ENCODE measurements at places on chromosomes 12 and 14.
A peak's percentile ranks its signal among the peaks of the same experiment; 100 is the strongest.

DNA sequence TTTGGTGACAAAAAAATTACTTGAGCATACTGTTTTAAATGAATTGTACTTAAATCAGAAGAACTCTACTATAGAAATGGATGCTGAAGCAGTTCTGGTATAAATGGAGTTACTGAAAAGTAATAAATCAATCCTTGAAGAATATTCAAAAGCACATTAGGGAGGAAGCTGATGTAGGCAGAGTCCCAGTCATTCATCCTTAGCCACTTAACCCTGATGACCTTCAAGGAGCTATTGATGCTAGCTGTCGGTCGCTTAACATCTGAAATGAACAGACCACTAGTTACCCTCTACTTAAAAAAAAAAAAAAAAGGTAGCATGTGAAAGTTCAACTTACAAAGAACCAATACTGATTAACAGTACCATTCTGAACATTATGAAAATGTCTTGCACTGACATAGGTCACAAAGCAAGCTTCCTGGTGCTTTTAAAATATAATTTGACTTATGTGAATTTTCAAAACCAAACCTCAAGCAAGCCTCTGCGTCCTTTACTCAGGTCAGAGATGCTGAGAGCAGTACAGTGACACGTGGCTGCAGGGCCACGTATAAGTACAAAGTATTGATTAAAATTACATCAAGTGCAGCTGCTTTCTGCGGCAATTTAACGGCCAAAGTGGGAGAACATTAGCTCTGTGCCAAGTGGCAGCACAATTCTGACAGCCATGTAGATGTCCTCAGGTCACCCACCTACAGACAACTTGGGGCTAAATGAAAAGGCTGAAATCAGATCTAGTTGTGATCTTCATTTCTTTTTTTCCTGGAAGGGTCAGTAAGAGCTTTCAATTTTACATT is 18.1 kb downstream of the PPM1H start:
- no peak for DNase-seq

- no peak for DNase-seq
These were observed 214.2 kb downstream of the ADAMTS20 start for GRCh38 chr12:43337571-43338444.

DNA sequence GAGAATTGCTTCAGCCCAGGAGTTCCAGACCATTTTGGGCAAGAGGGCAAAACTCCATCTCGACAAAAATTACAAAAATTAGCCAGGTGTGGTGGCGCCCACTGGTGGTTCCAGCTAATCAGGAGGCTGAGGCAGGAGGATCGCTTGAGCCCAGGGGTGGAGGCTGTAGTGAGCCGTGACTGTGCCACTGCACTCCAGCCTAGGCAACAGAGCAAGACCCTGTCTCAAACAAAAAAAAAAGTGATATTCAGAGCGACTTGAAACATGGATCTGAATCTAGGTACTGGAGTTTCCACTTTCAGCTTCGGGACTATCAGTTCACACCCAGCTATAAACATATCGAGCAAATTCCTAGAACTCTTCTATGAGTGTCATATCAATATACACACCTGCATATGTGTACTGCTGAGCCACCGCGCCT is 16.3 kb upstream of the RNF34 start:
- DNase-seq = no peak

- DNase-seq = no peak
These were observed 24.7 kb downstream of the RTRAF start for GRCh38 chr14:52013984-52014600.

- peak; percentile 36 for DNase-seq
These were observed 69.7 kb upstream of the VRK1 start for GRCh38 chr14:96727491-96727890.

GRCh38 chr12:120855823-120856588 is 48.2 kb downstream of the SPPL3 start:
- no peak for DNase-seq

DNA sequence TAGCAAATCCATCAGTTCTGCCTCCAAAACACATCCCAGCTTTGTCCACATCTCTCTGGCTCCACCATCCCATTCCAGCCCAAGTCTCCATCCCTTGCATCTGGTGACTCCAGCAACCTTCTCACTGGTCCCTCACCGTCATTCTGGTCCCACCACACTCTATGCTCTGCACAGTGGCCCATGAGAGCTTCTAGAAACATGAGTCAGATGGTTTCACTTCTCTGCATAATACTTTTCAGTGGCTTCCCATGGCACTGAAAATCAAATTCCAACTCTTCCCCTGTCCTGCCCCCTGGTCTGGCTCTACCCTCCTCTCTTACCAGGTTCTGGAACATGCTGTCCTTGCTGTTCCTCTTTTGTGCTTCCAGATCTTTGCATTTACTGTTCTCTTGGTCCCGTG is 17.2 kb upstream of the C12orf76 start:
- no peak for DNase-seq

- no peak for DNase-seq
These were observed 328.1 kb downstream of the BTG1 start for GRCh38 chr12:91817517-91817916.

- no peak for DNase-seq
These were observed 196.9 kb upstream of the NOVA1 start for GRCh38 chr14:26794731-26795130.

DNA sequence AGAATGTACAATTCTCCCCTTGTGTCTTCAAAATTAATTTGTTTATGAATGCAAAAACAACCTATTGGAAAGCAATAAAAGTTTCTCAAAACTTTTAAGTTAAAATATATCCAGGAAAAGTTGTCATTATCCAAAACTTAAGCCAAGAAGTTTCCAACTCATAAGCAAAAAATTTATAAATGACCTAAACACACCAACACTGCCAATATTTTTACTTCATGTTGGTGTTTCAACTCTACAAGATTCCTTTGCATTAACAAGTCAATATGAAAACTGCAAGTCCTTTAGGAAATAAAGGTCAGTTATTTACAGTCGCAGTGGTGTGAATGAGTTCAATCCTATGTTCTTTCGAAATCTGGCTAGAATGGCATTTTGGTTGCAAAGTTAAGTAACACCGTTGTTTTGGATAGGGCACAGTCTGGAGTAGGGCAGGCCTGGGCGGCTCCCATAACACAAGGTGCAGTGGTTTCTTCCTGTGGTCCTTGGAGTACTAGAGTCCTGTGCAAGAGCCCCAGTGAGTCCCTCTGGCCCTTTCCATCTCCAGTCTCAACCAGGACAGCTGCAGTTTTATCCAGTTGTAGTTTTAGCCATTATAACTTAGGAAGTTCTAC is 151.4 kb downstream of the MED13L start:
- DNase-seq = no peak

GRCh38 chr14:54098536-54098935 is 141.9 kb upstream of the BMP4 start:
- DNase-seq = no peak

GRCh38 chr12:66514581-66514980 is 164.3 kb downstream of the GRIP1 start:
- no peak for DNase-seq
